ENCODE measurements at places on chromosomes 1 and 21.

GRCh38 chr1:245983294-245983967 is 523.6 kb downstream of the SMYD3 start:
- no peak for DNase-seq

DNA sequence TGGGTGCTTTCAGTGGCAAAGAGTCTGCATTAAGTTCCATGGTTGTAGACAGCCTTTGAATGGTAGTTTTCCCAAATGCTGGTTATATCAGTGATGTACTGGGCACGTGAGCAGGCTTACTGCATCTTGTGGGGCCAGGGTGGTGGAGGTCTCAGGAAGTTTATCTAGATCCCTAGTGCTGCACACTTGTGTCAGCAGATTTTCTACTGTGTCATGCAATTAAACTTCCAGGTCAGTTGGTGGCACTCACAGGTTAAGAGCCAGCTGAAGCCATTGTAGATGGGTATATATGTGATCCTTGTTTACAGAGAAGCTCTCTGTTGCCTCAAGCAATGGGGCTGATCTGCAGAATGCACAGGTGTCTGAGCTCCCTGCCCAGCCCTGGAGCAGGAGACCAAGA is 33.0 kb downstream of the FOXJ3 start:
- DNase-seq: no peak

DNA sequence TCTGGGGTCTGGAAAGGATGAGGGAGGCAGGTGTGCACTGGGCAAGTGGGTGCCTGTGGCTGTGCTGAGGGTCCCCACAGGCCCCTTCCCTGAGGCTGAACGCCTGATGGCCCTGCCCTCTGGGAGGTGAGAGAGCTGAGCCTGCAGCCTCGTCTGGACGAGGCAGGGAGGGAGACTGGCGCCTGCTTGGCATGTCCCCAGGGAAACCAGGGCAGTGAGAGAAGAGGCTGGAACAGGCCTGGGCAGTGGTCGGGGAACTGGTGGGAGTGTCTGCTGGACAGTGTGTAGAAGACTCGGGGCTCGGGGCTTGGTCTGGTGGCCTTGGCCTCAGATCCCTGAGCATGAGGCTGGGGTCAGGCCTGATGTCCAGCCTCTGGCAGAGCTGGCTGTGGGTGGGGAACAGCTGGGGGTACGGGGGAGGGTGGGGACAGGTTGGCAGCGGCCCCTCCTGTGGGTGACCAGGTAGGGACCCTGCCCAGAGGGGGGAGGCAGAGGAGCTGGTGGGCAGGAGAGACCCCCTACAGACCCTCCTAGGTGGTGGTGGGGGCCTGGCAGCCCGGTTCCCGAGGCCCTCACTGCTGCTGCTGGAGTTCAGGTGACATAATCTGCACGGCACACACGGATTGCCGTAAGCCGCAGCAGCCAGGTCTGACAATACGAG is 30.8 kb upstream of the PLCH2 start:
- no peak for DNase-seq

DNA sequence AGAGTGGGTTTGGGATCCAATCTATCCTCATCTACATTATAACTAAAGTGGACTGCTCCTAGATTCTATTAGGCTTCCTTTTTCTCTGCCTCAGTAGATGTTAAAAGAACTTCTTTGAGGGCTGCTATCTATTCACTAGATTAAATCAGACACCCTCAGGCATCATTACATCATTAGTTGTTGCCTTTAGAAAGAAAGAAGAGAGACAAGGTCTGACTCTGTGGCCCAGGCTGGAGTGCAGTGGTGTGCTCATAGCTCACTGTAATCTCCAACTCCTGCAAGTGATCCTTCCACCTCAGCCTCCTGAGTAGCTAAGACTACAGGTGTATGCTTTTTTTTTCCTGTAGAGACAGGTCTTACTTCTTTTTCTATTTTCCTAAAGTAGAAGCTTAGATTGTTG is 71.1 kb upstream of the EXO1 start:
- no peak for DNase-seq

GRCh38 chr1:31441558-31441957 is 28.5 kb downstream of the SERINC2 start:
- no peak for DNase-seq

DNA sequence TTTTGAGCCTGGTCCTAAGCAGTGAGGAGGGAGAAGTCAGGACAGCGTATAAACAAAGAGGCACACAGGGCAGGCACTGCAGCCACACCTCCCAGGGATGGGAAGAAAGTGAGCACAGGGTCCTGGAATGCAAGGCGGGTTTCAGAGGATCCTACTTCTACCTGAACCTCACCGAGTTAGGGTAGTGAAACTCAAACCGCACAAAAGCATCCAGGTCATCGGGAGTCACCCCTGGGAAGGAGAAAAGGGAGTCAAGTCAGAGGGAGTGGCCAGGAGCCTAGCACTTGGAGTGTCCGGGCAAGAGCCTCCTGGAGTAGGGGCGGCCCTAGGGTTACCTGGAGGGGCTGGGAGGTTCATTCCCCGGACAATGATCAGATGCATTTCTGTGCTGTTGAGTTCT is 10.6 kb downstream of the CC2D1B start:
- DNase-seq: no peak

- DNase-seq: no peak
Measured at GRCh38 chr1:12614402-12615158, 3.4 kb downstream of the DHRS3 start.

DNA sequence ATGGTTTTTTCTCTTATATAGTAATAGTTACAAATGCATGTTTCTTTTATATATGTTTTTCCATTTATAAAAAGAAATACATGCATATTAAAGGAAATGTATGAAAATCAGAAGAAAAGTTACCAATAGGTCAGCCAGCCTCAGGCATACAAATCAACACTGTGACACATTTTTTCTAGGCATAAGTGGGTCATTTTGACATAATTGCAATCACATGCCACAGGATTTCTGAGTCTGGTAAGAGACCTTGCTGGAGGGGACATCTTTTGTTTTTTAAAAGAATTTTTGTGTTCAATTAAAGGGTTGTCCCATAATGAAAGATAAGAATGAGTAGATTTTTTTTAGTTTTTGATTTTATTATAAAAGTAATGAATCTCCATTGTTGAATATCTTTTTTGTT is 473.1 kb downstream of the PCP4 start:
- DNase-seq: no peak

DNA sequence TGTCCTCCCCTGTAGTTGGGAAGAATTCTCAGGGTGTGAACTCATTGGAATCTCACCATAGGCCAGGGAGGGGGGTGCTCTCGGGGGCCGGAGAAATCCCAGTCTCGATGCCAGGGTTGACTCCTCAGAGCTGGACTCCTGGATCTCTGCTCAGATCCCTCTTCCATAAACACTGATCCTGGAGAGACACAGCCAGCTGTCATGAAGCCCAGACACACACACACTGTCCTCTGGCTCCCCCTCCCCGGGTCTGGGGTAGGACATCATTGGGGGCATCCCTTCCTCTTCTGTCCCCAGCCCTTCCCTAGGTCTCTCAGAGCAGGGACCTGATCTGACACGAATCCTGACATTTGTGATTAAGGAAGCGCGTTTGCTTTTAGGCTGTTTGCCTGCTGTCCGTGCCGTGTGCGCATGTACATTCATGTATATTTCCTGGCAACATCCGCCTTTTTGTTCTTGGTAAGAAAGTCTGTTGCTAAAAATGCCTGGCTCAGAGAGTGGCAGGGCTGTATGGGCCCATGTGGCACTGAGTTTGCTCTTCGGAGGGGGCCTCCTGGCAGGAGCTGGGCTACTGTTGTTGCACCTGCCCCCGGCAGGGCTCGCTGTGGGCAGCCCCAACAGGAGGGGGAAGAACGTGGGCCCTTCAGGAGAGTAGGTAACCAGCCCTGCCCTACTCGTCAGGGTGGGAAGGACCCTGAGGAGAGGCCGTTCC is 45.4 kb upstream of the SELENON start:
- DNase-seq: no peak

DNA sequence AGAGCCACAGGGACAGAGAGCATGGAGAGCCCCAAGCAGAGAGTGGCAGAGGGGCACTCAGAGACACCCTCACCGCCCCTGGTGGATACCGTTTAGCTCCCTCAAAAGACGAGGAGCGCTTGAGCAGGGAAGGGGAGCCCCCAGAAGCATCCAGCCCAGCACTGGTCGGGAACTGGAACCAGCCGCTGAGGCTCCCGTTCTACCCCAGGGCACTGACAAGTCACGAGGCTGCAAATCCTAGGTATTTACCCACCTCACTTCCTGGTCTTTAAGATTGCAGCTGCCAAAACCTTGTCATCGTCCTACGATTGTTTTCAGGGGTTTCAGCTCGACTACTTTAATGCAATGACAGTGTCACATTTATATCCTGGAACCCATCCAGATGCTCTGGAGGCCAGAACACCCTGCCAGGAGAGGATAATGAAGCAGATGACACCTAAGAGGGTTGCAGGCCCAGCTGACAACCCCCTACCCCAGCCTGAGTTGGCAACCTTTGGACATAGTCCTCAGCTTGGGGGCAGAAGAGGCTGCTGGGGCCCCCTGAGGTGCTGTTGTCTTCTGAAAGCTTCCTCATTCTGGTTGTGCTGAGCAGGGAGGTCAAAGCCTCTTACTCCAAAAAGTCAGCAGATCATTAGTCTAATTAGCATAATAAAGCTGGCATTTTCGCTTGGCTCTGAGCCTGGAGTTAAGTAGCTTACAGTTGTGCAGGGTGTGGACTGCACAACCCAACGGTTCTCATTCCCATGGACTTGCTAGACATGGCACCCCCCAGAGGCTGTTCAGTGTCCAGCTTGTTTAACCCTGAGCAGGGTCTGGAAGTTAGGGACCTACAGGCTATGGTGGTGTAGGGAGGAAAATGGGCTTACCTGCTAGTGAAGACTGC is 20.6 kb upstream of the BACE2 start:
- DNase-seq: no peak

- peak; percentile 15 for DNase-seq
Measured at GRCh38 chr1:219927956-219928790, at the start of gene SLC30A10. SLC30A10 (minus strand) TSS chr1:219928557; CDS start chr1:219928440, 117 bp downstream.

- DNase-seq: no peak
Measured at GRCh38 chr1:100476735-100477290, 61.1 kb upstream of the GPR88 start.

DNA sequence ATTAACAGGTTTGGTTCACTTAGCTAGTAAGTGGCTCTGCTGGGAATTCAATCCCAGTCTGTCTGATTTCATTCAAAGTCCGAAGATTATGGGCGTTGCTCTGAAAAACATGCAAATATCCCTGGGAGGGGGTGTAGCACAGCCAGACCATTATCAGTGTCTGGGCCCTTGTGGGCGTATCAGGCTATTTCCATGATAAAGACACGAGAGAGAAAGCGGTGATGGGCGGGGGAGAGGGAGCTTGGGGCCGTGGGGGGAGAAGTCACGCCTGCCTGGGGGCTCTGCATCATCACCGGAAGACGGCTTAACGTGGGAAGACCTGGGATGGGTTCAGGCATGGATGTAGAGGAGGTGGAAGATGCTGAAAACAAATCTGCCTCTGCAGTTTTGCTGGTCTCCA is 25.8 kb downstream of the IL6R start:
- no peak for DNase-seq

DNA sequence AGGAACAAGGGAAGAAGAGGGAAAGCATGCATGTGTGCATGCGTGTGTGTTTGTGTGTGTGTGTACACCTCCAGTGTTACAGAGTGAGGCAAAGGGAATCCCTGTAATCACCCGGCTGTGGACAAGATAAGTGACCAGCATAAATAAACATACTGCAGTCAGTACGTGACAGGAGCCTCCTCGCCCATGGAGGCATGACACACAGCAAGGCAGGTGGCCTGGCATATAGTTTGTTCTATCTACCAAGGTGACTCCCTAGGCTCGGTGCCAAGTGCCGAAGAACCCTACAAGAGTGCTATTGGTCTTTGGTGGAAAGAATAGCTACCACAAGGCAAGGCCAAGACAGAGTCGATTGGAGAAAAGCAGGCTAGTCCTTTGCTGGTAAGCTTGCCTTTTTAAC is 31.7 kb upstream of the HEATR1 start:
- DNase-seq: no peak

- DNase-seq: no peak
Measured at GRCh38 chr1:152768847-152769533, 6.0 kb upstream of the LCE1F start.

GRCh38 chr1:116488071-116488470 is 82.8 kb downstream of the CD58 start:
- no peak for DNase-seq

GRCh38 chr1:41315871-41316270 is 45.4 kb upstream of the FOXO6 start:
- no peak for DNase-seq

DNA sequence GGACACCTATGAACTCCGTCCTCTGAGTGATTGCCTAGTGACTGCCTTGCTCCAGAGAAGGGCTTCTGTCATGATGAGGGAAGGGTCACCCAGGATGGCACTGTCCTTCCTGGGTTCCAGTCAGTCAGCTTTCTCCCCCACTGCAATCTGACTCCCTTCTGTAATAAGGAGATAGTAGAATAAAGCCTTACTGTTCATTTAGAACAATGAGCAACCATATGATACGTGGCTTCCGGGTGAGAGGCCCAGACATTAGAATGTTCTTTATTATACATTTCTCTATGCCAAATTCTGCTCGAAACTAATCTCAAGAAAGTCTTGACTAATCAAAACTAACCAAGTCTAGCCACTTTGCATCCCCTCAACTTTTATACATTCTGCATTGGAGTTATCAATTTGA is 8.5 kb upstream of the MTMR11 start:
- DNase-seq: no peak

DNA sequence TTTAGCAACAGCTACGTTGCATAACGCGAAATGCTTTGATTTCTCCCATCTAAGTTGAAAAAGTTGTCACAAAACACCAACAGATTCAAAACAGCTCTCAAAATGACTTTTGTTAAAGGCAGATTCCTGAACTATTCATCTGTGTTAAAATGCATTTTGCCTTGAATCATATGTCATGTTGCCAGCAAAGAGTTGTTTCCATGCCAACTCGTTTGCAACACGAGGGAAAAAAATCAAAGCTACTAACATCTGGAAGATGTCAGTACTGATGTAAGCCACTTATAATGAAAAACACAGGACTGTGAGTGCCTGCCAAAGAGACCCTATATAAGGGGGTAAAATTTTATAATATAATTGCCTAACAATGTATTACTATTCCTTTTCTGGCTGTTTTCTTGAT is 182.7 kb upstream of the PTBP2 start:
- DNase-seq: no peak

GRCh38 chr1:18634276-18634675 is 3.6 kb downstream of the PAX7 start:
- DNase-seq: no peak

GRCh38 chr1:222634180-222635013 is 16.5 kb downstream of the MIA3 start:
- DNase-seq: peak; percentile 72

DNA sequence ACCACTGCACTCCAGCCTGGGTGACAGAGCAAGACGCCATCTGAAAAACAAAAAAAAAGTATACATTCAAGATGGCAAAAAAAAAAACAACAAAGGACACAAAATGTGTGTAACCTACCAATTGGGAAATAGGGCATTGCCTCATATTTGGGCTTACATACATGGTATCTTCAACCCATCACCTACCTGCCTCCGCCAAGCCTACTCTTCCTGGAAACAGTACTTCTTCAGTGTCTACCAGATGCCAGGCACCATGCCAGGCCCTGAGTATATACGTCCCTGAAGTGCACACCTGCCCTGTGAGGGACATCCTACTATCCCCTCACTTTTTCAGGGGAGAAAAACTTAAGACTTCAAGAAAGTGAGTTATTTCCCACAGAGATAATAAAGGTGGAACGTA is 160.2 kb downstream of the TOMM20 start:
- DNase-seq: peak; percentile 69

Measured in NCI-H510A treated with DMSO at 0.1 percent for 48 hours (cell line).